Globus pallidus (tissue), 1 donor: ENCODE measurements at places on chromosomes 5 and 9.

GRCh38 chr5:78597068-78597973 lies 51.3 kb downstream of the LHFPL2 start:
- DNase-seq, result no peak

GRCh38 chr5:82738681-82739269 lies 338.4 kb downstream of the TMEM167A start:
- no peak for DNase-seq

DNA sequence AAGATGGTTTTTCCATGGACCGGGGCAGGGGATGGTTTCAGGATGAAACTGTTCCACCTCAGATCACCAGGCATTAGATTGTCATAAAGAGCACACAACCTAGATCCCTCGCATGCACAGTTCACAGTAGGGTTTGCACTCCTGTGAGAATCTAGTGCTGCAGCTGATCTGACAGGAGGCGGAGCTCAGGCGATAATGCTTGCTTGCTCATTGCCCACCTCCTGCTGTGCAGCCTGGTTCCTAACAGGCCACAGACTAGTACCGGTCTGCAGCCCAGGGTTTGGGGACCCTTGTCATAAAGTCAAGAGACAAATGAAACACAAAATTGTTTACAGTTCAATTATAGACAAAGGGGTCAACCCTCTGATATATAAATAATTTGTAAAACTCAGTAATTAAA lies 101.7 kb downstream of the RANBP17 start:
- no peak for DNase-seq

- DNase-seq, result no peak
Observed at GRCh38 chr5:59209758-59210359, 627.0 kb downstream of the RAB3C start.

- DNase-seq, result no peak
Observed at GRCh38 chr5:113054899-113055298, 78.3 kb downstream of the DCP2 start.

- no peak for DNase-seq
Observed at GRCh38 chr5:124841829-124842712, 95.6 kb upstream of the ZNF608 start.

- DNase-seq, result no peak
Observed at GRCh38 chr5:98787131-98787719, 13.8 kb downstream of the RGMB start.

- no peak for DNase-seq
Observed at GRCh38 chr9:15426019-15426418, 3.3 kb downstream of the SNAPC3 start.

- DNase-seq, result no peak
Observed at GRCh38 chr9:77166193-77166592, 11.1 kb upstream of the VPS13A start.

GRCh38 chr9:132582276-132582785 lies at the start of gene BARHL1:
BARHL1 (plus strand) TSS chr9:132582606; CDS start chr9:132582798, 192 bp downstream.
- DNase-seq, result no peak

DNA sequence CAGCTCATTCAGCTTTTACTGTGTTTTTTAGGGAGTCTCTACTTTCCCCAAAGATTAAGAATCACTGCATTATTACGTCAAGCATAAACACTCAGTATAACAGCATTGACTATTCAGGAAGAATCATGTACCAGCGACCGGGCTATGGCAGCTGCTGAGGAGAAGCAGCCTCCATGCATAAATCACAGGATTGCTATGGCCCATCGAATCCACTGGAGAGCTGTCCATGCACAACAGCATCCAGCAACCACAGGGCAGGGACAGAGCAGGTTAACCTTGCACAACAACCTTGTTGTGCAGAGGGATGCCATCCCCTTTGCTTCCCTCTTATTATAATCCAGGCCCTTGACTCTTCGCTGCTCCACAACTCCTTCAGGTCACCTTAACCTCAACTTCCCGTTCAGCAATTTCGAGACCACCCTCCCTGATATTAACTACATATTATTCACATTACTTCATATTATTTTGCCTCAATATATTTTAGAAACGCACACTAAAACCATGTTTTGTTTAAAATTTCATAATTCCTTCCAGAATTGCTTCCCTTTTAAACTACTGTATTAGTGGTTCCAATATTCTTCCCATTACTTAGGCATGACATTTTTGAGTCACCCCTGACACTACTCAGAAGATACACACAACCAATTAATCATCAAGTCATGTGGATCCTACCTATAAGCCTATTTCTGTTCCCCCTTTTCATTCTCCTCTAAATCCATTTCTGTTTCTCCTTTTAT lies 991 bp downstream of the IARS1 start:
- no peak for DNase-seq

- DNase-seq, result no peak
Observed at GRCh38 chr5:73912821-73913271, 286.9 kb downstream of the ARHGEF28 start.

GRCh38 chr5:44361342-44362001 lies 27.7 kb downstream of the FGF10 start:
- no peak for DNase-seq

DNA sequence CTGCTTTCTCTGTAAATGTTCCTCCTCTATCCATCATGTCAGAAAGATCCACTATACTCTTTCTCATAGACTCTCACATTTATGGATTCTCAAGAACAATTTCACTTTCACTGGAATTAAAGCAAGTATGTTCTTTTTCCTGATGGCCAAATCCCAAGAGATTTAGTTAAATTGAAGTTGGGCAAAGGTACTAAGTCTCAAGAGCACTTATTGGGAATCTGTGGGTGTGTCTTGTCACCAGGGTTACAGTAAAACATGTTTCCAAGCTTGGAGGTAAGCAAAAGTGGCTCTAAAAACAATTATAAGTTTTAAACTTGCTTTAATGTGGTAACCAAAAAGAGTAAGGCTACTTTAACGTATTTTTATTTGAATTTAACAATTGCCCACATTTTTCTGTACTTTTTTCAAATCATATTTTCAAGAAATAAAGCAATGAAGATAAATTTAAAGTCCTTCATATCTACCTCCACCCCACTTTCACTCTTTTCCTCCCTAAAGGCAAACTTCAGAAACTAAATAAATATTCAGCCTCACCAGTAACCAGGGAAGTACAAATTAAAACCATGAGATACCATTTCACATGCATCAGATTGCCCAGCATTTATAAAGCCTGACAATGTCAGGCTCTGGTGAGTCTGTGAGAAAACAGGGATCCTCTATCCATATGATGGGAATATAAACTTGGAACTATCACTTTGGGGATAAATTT lies 387.4 kb downstream of the CETN3 start:
- no peak for DNase-seq

- DNase-seq, result no peak
Observed at GRCh38 chr9:116471093-116471906, 215.8 kb upstream of the TRIM32 start.

DNA sequence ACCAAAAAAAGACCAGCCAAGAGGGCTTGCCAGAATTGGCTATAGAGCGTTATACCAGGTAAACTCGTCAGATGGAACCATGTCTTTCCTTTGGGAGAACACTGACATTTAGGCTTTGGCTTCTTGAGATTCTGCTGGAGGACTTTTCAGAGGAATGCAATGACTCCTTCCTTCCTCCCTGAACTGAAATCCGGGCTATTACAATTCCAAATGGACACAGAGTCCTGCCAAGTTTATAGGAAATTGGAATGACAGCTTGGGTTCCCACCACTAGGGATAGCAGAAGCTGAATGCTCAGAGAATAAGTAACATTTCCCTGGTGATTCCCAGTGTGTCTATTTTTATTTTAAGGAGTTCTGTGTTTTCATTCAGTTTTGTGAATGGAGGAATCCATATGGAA lies 143.0 kb downstream of the FGF1 start:
- DNase-seq, result peak; percentile 11

DNA sequence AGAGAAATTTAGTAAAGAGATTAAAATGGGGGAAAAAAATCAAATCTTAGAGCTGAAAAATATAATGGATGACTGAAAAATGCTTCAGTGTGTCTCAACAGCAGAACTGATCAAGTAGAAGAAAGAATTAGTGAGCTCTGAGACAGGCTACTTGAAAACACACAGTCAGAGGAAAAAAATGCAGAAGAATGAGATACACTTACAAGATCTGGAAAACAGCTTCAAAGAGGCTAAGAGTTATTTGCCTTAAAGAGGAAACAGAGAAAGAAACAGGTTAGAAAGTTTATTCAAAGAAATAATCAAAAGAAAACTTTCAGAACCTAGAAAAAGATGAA lies 70.5 kb upstream of the OR2K2 start:
- no peak for DNase-seq

DNA sequence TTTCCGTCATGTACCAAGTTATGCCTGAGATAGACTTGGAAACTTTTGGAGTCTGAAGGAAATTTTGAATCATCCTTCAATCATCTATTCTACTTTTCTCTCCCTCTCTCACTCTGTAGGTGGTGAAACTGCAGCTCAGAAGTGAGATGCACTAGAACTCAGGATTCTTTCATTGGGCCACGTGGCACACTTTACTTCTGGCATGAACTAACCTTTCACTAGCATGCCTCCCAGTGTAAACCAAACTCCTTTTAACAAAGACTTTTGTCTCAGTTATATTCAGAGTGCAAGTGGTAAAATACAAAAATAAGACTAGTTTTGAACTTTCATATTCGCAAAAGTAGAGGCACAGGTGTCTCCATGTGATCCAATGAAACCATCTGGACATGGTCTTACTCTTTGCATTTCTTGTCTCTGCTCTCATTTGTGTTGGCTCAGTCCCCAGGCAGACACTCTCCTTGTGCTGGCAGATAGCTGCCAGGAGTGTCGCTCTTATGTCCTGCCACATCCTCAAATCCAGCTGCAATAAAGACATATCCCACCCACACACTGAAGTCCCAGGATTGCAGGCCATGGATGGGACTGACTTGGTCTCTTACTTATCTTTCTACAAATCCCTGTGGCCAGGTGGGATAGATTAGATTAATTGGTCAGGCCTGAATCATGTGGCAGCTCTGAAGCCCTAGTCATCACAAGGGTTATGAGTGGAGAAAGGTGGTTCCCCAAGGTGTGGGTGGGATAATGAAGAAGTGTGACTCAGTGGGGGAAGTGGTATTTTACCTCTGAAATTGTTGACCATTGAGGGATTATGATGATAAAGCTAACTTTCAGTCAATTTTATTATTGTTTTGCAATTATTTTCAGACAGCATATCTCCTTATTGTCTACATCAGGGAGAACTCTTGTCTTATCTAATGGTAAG lies 267.5 kb downstream of the GABRB2 start:
- DNase-seq, result no peak

DNA sequence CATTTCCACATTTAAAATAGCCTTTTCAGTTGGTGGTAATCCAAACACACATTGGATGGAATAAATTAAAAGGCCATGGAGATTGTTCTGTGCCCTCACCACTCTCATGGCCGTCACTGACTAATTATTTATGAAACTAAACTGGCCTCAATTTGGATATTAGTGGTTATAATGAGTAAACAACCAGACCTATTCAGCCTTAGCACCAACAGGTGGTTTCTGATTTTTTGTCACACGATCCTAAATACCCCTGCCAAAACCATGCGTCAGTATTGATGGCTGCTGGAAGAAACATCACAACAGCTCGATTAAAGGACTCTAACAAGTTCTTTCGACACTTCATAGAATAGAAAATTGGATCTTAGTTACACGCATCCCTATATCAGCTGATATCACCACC lies 276.0 kb upstream of the DAP start:
- DNase-seq, result no peak

GRCh38 chr5:119395080-119395836 lies 39.4 kb downstream of the TNFAIP8 start:
- no peak for DNase-seq

DNA sequence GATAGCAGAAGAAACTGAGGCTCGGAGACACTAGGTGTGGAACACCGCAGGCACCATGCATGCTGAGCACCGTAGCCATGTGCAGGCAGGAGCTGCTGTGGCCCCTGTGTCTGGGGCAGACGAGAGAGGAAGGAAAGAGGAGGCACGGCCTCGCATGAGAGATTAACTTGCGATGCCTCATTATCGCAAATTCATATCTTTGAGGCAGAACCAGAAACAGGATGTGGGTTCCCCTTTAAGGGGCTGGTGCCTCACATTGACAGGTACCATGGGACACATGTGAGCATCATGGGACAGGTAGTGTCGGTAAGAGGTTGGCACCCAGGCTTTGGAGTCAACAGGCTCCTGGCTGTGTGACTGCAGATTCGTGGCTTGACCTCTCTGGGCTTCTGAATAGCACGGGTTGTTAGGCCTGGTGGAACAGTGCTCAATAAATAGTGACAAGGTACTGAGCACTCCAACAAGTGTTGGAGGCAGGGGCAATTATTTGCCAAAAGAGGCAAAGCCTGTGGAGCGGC lies 40.8 kb downstream of the NAIF1 start:
- no peak for DNase-seq

GRCh38 chr9:101593345-101593744 lies 1.4 kb downstream of the PPP3R2 start:
- DNase-seq, result no peak

DNA sequence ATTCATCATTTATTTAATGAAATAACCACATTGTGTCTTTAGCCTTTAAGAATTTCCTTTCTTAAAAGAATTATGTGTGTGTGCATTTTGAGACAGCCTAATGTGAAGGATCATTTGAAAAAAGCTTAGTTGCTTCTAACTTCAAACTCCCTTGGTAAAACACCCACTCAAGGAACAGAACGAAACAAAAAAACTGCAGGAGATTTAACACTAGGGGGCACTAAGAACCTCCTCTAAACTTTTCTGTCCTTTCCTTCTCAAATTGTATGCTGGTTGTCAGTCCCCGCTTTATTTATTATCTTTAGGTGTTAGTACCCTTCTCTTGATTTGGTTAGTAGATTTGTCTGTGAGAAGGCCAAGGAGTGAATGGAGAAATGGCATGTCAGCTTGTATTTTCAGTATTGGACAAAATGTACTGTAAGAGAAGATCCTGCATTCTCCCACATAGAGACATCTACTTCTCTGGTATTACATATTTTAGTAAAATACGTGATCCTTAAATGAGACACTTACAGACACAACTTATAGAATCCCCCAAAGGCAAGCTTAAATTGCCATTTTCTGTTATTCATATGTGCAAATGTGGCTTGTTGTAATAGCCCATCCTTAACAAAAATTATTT lies 229.7 kb downstream of the MRPS30 start:
- DNase-seq, result peak; percentile 31

- DNase-seq, result no peak
Observed at GRCh38 chr5:102581011-102581410, 82.2 kb upstream of the SLCO6A1 start.

- no peak for DNase-seq
Observed at GRCh38 chr5:180197016-180197702, 11.9 kb downstream of the RASGEF1C start.

- no peak for DNase-seq
Observed at GRCh38 chr9:132108728-132109127, 29.1 kb upstream of the MED27 start.

GRCh38 chr9:10230512-10230911 lies 382.3 kb downstream of the PTPRD start:
- DNase-seq, result no peak

GRCh38 chr5:158513490-158514318 lies 586.0 kb downstream of the EBF1 start:
- DNase-seq, result no peak

GRCh38 chr5:75611311-75612225 lies at the start of gene ANKDD1B:
ANKDD1B (plus strand) TSS chr5:75611453; CDS start chr5:75611635, 182 bp downstream.
- DNase-seq, result peak; percentile 2

GRCh38 chr9:93252116-93252780 lies 68.3 kb downstream of the WNK2 start:
- no peak for DNase-seq

- DNase-seq, result no peak
Observed at GRCh38 chr5:158843305-158843704, 256.4 kb downstream of the EBF1 start.
